B cell (primary cell): ENCODE measurements at places on chromosomes 1 and 21. TPM values are rescaled to one million over a fixed set of nuclear protein-coding genes. Genes with fewer than 3 reads are reported as not detected.

CR1 gene
- 22.0 and 26.4 TPM in 2 replicates for polyA plus RNA-seq

NR5A2 gene
- not detected in 2 replicates for polyA plus RNA-seq

TFF2 gene
- not detected in 2 replicates for polyA plus RNA-seq

KIRREL1 gene
- polyA plus RNA-seq: not detected in 2 replicates

TEDDM1 gene
- not detected in 2 replicates for polyA plus RNA-seq

CNKSR1 gene
- 5.8 and 8.8 TPM in 2 replicates for polyA plus RNA-seq

NHLH1 gene
- polyA plus RNA-seq: 0.27 and 0.39 TPM in 2 replicates
